Stomach (tissue), 19 donors: ENCODE measurements at places on chromosomes 5 and 9. TPM values are rescaled to one million over a fixed set of nuclear protein-coding genes. Genes with fewer than 3 reads are reported as not detected.

The PCDHA9 gene
- 0.03 TPM for polyA plus RNA-seq

The SAXO1 gene
- polyA plus RNA-seq, result 0.03 TPM

The HK3 gene
- polyA plus RNA-seq, result 4.6 TPM

The SPATA31A3 gene
- polyA plus RNA-seq, result not detected

- H3K27me3 ChIP-seq, result no peaks in the 10 kb centered on the region
- H3K27ac ChIP-seq, result no peak overlapping the region
- no peaks in the 10 kb centered on the region for H3K36me3 ChIP-seq
- H3K4me3 ChIP-seq, result no peak overlapping the region
- DNase-seq, result no peak
Observed at GRCh38 chr5:2680979-2681378, 70.5 kb downstream of the IRX2 start.
